Inflammatory macrophage treated with lipopolysaccharide for 4 hours (primary cell): ENCODE measurements at places on chromosomes 6 and 20.

- DNase-seq = no peak
Observed at GRCh38 chr6:157909282-157909664, 72.4 kb upstream of the SYNJ2 start.

- peak; percentile 27 for DNase-seq
Observed at GRCh38 chr20:10550204-10551118, 115.4 kb downstream of the SLX4IP start.

- no peak for DNase-seq
Observed at GRCh38 chr6:156258981-156259380, 518.2 kb upstream of the ARID1B start.

DNA sequence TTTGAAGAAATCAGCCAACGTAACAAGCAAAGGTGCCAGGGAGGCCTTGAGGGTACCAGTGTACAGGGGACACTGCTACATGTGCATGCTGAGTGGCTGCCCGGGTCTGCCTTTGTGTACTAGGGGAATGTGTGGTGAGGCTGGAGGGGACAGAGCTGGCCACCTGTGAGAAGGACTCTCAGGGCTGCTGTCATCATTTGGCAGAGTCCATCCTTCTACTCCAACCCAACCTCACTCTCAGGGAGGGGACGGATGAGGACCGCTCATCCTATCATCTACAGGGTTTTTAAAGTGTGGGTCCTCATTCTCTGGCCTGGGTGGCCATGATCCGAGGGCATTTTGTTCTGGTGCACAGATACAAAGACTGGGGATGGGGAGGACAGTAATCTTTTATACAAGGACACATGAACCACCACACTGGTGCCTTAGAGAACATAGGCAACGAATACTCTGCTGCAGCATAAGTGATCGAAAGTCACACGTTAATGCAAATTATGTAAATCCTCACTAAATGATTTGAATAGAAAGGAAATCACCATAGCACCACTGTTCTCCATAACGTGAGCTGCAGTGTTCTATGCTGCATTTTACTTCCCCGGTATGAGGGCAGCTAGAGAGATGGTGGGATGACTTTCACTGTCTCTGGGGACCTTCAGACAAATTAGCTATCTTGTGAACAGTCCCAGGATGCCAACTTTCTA lies 181.4 kb downstream of the GMPR start:
- DNase-seq = no peak

GRCh38 chr6:111854683-111855082 lies 18.6 kb downstream of the FYN start:
- DNase-seq = peak; percentile 34

DNA sequence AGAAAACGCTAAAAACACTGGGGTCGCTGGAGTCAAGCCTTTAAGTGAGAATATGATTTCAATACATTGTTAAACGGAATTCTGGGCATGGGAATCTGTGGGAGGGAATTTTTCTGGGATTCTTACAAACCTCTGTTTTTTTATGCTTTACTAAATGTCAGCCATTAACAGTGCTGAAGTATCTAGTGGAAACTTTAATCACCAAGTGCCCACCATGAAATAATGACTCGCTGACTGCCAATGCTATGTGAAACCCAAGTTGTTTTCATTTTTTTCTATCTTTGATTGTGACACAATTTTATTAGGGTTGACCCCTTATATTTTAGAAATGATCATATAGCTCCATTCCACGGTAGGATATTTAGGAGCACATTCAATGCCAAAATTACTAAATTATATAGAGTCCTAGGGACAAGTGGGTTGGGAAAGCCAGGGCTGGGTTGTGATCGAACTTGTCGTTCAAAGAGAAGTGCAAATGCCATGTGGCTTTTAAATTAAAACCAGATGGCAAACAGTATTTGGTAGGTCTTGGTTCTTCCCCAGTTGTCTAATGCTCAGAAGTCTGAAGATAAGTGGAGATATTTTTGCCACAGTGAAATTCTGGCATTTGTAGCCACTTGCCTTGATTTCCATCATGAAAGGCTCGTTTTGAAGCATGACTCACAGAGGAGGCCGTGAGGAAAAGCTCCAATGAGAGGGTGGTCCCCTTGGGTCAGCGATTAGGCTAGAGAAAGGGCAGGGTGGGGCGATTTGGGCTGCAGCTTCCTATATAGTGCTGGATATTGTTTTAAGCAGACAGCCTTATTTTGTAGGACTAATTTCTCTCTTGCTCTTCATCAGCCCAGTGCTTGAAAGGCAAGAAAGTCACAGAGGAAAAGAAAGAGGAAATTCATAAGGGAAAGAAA lies 254.4 kb upstream of the JAG1 start:
- DNase-seq = no peak

- DNase-seq = no peak
Observed at GRCh38 chr6:135673501-135674309, 176.2 kb upstream of the AHI1 start.

DNA sequence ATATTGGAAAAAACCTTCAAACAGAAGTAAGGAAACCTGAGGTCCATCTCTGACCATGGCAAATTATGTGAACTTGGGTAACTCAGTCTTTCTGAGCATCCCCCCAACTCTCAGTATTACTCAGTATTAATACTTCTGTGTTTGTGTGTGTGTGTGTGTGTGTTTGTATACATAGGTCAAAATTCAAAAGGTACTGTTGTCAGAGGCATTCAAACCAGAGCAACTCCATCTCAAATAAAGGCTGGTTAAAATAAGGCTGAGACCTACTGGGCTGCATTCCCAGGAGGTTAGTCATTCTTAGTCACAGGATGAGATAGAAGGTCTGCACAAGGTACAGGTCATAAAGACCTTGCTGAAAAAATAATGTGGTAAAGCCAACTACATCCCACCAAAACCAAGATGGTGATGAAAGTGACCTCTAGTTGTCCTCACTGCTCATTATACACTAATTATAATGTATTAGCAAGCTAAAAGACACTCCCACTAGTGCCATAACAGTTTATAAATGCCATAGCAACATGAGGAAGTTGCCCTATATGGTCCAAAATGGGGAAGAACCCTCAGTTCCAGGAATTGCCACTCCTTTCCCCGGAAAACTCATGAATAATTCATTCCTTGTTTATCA lies 33.3 kb upstream of the SLC22A16 start:
- peak; percentile 75 for DNase-seq

DNA sequence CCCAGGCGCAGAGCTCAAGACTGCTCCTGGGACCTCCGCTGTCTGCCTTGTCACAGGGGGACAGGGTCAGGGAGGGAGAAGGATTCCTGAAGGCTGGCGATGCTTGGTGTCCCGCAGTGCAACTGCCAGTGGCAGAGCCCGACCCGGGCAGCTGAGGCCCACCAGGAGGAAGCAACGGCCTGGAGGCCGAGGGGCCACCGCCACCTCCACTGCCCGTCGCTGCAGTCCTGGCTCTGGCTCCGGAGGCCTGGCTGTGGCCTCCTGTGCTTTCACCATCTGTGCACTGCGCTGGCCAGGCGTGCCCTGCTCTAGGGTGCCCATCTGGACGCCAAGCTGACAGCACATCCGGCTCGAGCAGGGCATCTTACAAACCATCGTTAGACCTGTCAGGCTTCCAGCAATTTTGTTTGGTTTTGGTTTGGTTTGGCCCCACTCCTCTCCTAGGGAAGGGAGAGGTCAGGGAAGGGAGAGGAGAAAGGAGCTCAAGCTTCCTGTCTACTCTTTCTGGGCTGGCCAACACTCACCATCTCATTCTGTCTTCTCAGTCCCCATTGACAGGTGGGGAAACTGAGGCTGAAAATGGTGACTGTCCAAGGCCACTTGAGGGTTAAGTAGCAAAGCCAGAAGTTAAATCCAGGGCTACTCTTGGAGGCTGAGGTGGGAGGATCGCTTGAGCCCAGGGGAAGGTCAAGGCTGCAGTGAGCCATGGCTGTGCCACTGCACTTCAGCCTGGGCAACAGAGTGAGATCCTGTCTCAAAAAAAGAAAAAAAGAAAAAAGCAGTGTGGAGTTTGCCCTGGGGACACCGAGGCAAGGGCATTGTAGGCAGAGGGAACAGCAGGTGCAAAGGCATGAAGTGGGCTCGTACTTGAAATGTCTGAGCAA lies 37.7 kb upstream of the NOL4L start:
- no peak for DNase-seq

- DNase-seq = peak; percentile 32
Observed at GRCh38 chr6:43033496-43034189, 12.2 kb downstream of the RRP36 start.

GRCh38 chr20:58481481-58482021 lies 33.6 kb downstream of the APCDD1L start:
- DNase-seq = no peak

GRCh38 chr6:94124333-94124732 lies 705.0 kb upstream of the EPHA7 start:
- DNase-seq = no peak

DNA sequence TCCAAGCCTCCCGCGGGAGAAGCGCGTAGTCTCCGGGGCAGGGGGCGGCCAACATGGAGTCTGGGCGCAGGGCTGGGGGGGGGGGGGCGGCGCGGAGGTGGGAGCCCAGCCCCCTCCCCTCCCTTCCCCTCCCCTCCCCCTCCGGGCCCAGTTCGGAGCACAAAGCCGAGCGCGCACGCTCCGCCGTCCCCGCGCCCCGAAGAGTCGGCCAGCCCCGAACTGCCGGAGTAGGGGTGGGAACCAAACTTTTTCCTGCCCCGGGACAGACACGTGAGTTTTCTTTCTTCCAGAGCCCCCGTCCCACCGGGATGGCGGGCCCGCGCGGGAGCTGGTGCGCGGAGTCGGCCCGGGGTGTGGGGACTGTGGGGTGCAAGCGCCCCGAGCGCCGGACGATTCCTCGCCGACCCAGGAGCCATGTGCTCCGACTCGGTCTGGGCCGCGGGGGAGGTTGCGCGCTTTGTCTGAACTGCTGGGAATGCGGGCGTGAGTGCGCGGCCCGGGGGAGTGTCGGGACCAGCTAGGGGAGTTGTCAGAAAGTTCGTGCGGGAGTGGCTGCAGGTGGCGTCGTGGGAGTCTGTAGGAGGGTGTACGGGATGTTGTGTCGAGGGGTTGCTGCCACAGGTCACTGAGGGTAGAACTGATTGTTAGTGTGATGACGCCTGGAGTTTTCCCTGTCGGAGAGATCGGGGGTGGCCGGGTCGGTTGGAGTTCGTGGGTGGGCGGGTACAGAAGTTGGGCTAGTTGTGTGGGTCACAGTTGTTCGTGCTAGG lies 1.2 kb downstream of the TGIF2 start:
- DNase-seq = peak; percentile 15

GRCh38 chr6:161918109-161918531 lies 644.3 kb upstream of the AGPAT4 start:
- DNase-seq = no peak

GRCh38 chr20:49310705-49311104 lies 32.8 kb upstream of the ZNFX1 start:
- peak; percentile 73 for DNase-seq

DNA sequence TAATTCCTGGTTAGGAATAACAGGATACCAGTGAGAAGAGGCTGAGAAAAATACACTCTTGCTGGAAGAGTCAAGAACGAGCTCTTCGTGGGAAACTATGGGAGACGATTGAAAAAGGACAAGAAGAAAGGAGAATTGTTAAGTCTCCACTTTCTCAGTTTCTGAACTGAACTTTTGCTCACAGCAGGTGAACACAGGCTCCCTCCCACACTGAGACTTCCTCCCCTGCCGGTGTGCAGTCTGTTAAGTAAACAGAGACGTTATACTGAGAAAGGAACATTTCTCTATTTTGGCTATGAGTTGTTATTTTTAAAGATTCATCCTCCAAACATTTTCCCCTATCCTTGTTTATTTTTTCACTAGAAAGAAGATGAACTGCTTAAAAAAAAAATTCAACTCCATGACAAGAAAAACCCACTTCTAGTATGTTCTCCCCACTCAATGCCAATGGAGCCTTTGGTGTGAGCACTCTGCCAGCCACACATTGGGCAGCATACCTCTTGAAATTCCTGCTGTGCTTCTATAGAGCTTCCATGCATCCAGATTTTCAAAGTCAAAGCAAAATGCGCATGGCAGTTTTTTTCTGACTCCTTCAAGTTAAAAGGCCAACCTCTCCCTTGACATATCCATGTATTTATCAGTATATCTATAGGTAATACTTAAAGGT lies 250.5 kb downstream of the ESR1 start:
- no peak for DNase-seq
